ENCODE measurements at places on chromosomes 4 and X. TPM values are rescaled to one million over a fixed set of nuclear protein-coding genes. Genes with fewer than 3 reads are reported as not detected.

Gene DKK2
- total RNA-seq, result not detected

Gene SEL1L3
- total RNA-seq, result 1.1 TPM

Gene TEX13C
- not detected for total RNA-seq

Gene SRD5A3
- 18.4 TPM for total RNA-seq

Gene NKAP
- total RNA-seq, result 9.0 TPM

Gene PDHA2
- not detected for total RNA-seq

Gene GPC3
- 805 TPM for total RNA-seq

Gene FAM9C
- total RNA-seq, result not detected

Gene MGAT4D
- total RNA-seq, result not detected

Gene PABPC1L2A
- total RNA-seq, result not detected

Gene GAGE13
- not detected for total RNA-seq

Gene NFXL1
- total RNA-seq, result 22.6 TPM

Gene CDS1
- total RNA-seq, result 2.1 TPM

Gene ITGB1BP2
- total RNA-seq, result 0.21 TPM

Gene BDH2
- total RNA-seq, result 46.2 TPM

Gene FATE1
- not detected for total RNA-seq

Gene MXRA5
- total RNA-seq, result not detected

Gene VSIG4
- not detected for total RNA-seq

Gene SPANXD
- total RNA-seq, result not detected

Gene IL1RAPL2
- not detected for total RNA-seq

Gene SSX1
- not detected for total RNA-seq

Gene PABPC1L2B
- total RNA-seq, result not detected

Gene TDO2
- not detected for total RNA-seq

Gene RHOXF2B
- total RNA-seq, result not detected

Gene TMEM150C
- total RNA-seq, result 0.42 TPM

Gene GPRIN3
- total RNA-seq, result not detected

Gene POU3F4
- not detected for total RNA-seq

Gene PRICKLE3
- 2.6 TPM for total RNA-seq

Gene FOXR2
- not detected for total RNA-seq

Gene CABS1
- not detected for total RNA-seq

Data from HepG2 (cell line).